Fibroblast of skin of back (primary cell): ENCODE measurements at places on chromosomes 4 and X.
A peak's percentile ranks its signal among the peaks of the same experiment; 100 is the strongest.

- peak; percentile 1 for DNase-seq
These were observed 51.4 kb downstream of the SHROOM4 start for GRCh38 chrX:50762578-50762977.

GRCh38 chr4:22552812-22553211 is 36.9 kb upstream of the ADGRA3 start:
- DNase-seq: no peak

DNA sequence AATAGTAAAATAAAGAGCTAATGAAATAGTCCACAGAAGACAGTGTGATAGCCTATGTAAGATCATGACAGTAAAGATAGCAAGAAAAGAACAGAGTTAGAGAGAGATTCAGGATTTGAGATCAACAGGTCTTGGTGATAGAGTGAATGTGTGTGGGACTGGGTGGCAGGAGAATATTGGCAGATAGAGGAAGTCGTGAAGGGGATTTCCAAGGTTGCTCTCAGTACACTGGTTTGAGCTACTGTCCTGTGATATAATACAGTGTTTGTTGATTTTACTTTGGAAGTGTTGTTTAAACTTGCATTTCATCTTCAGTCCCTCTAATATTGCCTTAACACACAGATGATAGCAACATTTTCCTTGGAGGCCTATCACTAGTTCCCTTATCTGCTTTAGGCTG is 44.1 kb downstream of the DTHD1 start:
- DNase-seq: no peak

- no peak for DNase-seq
These were observed 156.5 kb downstream of the WDFY3 start for GRCh38 chr4:84809946-84810345.

DNA sequence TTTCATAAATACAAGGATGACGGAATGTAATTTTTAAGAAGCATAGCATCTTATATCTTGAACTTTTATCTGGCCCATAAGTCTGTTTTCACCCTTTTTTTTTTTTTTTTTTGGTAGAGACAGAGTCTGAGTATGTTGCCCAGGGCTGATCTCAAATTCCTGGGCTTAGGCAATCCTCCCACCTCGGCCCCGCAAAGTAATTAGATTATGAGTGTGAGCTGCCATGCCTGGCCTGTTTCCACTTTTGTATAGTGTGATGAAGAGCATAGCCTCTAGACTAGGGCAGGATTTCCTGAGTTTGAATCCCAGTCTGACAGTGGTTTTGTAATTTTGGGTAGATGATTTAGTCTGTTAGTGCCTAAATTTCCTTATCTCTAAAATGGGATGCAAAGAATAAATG is 11.0 kb downstream of the STIM2 start:
- DNase-seq: no peak

- no peak for DNase-seq
These were observed 84.0 kb upstream of the PPP2R3B start for GRCh38 chrX:470686-471085.

DNA sequence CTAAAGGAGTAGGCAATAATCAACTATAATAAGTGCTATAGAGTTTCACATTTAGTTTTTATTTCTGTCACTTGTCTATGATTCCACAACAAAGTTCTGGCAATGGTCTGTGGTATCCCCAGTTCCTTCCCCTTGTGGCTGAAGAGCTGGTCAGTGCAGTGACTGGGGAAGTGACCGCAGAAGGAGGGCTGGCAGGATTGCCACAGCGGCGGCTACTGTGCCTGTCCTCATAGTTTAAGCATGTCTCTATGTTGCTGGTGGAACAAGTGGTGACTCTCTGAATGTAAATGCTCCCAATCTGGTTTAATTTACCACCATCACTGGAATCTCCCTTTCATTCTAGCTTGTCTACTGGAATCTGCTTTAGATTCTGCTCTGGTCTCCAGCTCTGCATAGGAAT is 170.6 kb upstream of the GK2 start:
- DNase-seq: no peak

- DNase-seq: no peak
These were observed 503.0 kb upstream of the AGA start for GRCh38 chr4:177945268-177945667.
